ENCODE measurements at places on chromosomes 11 and 22. TPM values are rescaled to one million over a fixed set of nuclear protein-coding genes. Genes with fewer than 3 reads are reported as not detected.

CARS1 gene
- polyA plus RNA-seq: 26.0 TPM

RBMXL2 gene
- polyA plus RNA-seq: 0.12 TPM

FXYD6 gene
- polyA plus RNA-seq: 140 TPM

OR8D1 gene
- not detected for polyA plus RNA-seq

GRAMD1B gene
- polyA plus RNA-seq: 9.7 TPM

STX5 gene
- 51.4 TPM for polyA plus RNA-seq

LRRC4C gene
- 16.6 TPM for polyA plus RNA-seq
